ENCODE measurements at places on chromosomes 2 and 18. TPM values are rescaled to one million over a fixed set of nuclear protein-coding genes. Genes with fewer than 3 reads are reported as not detected.

DNA sequence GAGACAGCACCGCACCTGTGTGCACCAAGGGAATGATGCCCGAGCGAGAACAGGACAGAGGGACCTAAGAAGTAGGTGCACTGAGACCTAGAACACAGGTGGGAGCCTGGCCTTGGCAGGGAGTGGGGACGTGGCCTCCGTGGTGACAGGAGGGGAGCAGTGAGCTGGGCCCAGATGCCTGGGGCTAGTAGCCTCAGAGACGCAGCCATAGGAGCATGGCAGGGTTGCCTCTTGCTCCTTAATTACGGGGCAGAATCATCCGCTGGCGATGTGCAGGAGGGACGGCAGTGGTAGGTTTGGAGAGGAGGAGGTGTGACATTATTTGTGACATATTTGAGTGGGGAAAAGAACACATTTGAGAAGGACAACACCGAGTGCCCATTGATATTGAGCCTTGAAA lies 57.0 kb upstream of the HPCAL1 start:
- no peak for DNase-seq

The PTPRN gene
- total RNA-seq, result 0.07 TPM

GRCh38 chr2:197677483-197677882 lies 2.1 kb upstream of the RFTN2 start:
- DNase-seq, result no peak

DNA sequence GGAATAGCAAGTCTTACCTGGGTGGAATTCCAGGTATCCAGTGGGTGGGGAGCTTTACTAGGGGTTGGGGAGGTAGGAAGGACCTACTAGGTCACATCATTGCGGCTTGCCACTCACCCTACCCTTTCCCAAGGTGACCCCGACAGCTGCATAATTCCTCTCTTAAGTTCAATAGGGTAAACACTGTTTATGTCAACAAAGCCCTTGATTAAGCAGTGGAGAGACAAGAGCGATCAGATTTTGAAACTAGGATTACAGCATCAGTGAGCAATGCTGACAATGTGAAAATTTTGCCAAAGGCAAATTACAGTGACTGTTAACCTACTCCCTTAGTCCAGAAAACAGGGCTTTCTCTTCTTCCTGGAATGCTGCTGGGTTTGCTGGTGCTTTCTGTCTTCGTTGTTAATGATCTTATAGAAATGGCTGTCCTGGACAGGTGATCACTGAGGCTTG lies 14.5 kb downstream of the SLC19A3 start:
- DNase-seq, result no peak

The AGXT gene
- not detected for total RNA-seq

DNA sequence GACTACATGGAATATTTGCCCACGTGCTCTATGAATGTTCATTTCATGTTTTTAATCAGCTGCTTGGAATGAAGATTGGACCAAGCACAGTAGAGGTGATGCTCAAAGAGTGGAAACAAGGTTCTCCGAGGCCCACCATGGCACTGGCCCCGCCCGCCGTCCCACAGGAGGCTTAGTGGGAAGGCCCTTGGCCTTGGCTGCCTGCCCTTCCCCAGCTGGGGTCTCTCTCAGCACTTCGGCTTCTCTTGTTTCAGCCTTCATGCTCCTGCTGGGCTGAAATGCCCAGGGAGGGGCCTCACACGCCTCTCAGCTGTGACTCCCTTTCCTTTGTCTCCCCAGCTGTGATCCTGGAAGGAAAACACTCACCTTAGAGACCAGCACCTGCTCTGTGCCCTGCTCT lies 833.2 kb downstream of the GALR1 start:
- no peak for DNase-seq

DNA sequence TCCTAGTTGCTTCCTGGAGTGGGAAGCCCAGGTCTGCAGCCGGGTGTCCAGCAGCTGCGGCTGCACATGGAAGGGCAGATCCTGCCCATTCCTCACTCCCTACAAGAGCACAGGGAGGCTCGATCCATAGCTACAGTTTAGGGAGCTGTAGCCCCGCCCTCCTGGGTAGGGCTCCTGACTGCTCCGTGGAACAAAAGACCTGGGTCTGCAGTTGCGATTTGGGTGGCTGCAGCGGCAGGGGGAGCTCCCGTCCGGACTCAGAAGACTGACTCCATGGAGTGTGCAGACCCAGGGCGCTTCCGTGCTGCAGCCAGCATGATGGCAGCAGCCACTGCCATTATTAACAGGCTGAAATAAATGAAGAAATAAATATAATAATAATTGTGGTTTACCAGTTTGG lies 157.3 kb downstream of the CTNNA2 start:
- no peak for DNase-seq

GRCh38 chr2:95344656-95345055 lies 47.5 kb downstream of the KCNIP3 start:
- DNase-seq, result no peak

DNA sequence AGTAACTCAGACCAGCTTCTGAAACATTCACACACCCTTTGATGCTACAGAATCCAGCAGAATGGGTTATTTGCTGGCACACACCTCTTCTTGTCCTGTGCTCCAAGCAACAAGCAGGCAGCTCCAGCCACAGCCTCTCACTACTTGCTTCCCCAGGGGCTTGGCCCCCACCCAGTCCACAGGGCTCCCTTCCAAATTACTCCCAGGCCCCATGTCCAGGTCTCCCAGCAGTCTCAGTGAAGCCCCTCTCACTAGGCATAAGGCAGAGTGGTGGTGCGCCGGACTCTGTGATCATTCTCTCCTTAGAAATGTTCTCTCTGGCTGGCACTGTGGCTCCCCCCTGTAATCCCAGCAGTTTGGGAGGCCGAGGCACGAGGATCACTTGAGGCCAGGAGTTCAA lies 25.9 kb downstream of the ITM2C start:
- no peak for DNase-seq

DNA sequence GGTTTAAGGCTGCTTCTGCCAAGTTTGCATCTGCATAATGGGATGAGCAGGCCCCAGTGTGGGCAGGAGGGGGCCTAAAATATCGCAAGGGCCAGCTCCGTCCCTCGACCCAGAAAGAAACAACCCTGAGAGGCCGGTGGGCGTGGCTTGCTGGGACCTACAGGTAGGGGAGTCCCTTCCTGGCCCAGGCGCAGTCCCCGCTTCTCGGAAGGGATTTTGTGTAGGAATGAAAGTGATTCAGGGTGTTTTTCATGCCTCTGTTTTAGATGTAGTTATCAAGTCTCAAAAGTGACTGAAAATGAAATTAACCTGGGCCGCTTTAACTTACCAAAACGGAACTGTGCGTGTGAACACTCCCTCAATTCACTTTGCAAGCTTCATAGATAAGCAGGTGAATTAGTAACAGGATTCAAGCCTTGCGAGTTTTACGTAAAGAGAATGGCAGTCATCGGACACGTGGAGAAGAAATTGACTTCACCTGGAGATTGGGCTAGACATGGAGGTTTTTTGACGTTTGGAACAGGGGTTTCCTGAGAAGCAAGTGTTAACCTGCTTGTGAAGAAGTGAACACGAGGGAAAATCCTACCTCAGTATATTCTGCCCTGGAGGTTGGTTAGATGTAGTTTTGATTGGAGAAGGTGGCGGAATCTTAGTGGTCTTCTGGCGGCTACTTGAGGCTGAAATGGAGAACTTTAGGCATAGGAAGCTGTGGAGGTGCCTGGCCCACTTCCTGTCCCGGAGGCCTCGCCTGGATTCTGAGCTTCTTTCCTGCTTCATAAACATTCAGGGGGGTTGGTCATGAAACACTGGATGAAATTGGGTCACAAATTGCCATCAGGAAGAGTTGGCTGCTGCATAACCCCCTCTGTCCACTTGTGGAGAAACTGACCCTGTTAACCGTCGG lies 1.7 kb downstream of the NCK2 start:
- DNase-seq, result peak; percentile 95

The CD8A gene
- 1.3 TPM for total RNA-seq

The TMEM198 gene
- total RNA-seq, result 3.4 TPM

DNA sequence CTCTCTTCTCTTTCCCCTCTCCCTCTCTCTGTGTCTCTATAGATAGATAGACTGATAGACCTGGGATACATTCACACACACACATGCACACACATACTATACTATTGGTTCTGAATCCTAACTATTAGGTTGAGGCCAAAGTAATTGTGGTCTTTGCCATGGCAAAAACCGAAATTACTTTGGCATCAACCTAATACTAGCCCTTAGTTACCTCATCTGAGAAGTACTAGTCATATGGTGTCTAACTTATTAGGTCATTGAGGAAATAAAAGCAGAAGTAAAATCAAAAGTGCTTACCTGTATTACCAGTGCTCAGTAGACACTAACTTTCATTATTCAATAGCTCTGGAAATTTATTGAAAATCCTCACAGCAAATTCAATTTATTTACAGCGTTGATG lies 451.5 kb downstream of the EPHA4 start:
- no peak for DNase-seq

- DNase-seq, result no peak
Observed at GRCh38 chr2:101262142-101262541, 9.5 kb downstream of the CNOT11 start.

DNA sequence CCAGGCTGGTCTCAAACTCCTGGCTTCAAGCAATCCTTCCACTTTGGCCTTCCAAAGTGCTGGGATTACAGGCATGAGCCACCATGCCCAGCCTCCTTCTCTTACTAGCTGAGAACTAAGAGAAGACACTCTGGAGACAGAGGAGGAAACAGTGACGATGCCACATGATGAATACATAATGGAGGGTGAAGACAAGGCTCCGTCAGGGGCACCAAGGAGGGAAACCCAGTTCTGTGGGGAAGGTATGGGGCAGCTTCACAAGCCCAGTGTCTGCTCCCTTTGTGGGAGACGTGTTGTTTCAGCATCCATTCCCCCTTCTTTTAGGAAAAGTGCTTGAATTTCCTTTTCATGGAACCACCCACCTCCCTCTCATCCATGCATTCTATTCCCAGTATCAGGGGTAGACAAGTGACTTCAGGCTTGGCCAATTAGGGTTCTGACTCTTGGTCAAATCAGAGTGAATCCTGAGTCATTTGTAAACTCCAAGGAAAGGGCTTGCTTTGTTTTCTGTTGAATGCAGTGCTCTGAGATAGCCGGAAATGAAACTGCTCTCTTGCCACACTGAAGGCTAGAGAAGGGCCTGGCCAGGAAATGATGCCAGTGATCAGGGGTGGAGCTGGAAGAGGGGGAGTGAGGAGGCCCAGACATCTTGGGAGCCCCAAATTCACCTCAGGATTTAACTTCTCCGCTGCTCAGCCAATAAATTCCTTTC lies 23.7 kb downstream of the TMEM127 start:
- DNase-seq, result peak; percentile 89

The MPP4 gene
- not detected for total RNA-seq

The PAX3 gene
- not detected for total RNA-seq

GRCh38 chr18:62531931-62532330 lies 9.1 kb downstream of the ZCCHC2 start:
- DNase-seq, result no peak

DNA sequence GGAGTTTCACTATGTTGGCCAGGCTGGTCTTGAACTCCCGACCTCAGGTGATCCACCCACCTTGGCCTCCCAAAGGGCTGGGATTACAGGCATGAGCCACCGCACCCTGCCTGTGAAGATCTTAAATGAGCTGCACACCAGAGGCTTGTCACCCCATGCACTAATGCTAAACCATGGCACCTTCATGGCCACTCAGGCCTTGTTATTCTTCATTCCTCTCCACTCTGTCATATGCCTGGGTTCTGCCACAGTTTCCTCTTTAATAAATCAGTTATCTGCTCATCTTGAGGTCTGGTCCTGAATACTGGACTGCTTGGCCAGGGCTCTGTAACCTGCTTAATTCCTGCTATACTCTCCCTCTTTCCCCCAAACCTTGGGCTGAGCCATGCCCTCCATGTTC lies 303.9 kb upstream of the FBXO11 start:
- DNase-seq, result no peak

The CD8B2 gene
- 0.09 TPM for total RNA-seq

DNA sequence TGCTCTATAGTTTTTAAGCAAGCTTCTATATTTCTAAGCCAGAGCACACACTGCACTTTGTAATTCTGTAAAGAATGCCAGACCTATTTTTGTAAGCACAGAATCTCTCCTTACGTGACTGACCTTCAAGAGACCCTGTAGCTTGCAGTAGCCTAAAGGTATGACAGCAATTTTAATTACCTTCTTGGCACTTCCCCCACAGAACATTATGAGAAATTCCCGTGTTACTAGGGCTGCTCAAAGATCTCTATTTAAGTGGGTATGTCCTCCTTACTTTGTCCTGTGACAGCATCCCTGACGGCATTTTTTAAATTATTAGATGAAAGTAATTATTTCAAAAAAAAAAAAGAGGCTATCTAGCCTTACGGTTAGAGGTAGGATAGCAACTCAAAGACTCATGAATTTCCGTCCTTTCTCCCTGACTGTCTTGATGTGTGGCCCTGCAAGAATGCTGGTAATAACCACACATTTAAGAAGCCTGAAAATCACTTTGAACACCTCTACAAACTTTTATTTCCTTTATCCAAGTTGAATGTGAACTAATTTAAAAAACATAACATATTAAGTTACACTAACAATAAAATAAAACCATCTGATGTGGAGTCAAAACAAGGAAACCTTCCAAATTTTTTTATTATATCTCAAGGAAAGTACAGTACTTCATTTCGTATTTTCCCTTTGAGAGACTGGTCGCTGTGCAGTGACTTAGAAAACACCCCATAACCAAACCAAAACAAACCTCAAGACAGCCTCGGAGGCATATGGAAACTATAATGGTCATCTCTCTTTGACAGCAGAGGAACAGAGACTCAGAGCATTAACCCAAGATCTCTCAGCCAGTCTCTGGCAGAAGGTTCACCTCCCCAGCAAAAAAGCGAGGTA lies 54.9 kb downstream of the THUMPD2 start:
- peak; percentile 44 for DNase-seq

GRCh38 chr2:47079515-47080412 lies 75.3 kb downstream of the STPG4 start:
- DNase-seq, result no peak

- DNase-seq, result no peak
Observed at GRCh38 chr2:179849719-179850118, 11.7 kb downstream of the ZNF385B start.

DNA sequence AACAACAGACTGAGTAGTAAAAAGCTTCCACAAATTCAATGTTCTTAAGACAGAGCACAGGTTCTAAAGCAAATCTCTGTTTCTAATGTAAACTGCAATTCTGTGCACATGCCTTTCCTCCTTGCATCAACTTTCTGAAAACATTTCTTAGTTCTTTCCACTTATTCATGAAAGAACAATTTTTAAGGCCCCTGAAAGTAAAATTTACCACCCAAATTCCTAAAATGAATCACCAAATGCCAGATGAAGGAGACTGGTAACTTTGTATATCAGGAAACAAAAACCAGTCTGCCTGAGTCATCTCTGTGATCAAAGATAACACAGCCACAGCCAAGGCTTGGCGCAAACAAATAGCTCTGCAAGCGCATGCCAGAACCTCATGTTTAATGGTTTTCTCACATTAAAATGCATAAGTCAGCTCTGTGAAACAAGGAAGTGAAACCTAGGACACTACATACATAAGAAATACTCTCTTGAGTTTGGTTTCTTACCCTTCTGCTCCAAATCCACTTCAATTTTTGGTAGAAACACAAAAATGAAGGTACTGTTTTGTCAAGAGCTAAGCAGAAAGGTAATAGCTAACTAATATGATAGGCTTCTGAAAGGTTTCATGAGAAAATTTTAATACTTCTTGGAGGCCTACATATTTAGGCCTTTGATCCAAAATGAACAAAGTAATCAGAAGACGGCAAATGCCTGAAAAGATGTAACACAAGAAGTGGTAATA lies 169.4 kb downstream of the THADA start:
- peak; percentile 93 for DNase-seq
